BJ (cell line): ENCODE measurements at places on chromosomes 11 and 22.

- DNase-seq = no peak
Observed at GRCh38 chr11:68683121-68683520, 1.2 kb upstream of the GAL start.

DNA sequence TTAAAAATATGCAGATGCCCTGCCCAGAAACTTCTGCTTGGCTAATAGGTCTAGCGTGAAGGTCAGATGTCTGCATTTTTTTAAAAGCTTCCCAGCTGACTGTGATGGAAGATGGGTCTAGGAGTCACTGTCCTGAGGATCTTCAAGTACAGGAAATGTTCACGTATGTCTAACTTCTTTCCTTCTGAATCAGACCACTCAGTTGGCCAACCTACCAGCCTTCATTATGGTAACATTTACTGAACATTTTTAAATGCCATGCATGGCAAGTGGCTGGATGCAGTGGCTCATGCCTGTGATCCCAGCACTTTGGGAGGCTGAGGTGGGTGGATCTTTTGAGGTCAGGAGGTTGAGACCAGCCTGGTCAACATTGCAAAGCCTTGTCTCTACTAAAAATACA, 1.1 kb upstream of the PRG2 start:
- DNase-seq = no peak

DNA sequence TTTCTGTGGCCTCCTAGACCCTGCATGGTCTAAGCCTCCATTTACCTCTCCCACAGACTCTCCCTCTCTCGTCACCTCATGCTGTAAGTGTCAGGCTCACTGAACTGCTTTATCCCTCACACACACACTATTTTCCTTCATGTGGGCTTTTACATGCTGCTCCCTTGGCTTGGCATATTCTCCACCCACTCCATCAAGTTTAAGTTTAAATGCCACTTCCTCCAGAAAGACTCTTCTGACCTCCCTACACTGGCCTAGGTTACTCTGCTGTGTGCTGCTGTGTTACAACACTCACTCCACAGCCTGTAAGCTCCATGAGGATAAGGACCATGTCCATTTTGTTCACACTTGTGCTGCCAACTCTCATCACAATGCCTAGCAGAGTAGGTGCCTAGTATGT, 2.5 kb downstream of the DCHS1 start:
- no peak for DNase-seq

DNA sequence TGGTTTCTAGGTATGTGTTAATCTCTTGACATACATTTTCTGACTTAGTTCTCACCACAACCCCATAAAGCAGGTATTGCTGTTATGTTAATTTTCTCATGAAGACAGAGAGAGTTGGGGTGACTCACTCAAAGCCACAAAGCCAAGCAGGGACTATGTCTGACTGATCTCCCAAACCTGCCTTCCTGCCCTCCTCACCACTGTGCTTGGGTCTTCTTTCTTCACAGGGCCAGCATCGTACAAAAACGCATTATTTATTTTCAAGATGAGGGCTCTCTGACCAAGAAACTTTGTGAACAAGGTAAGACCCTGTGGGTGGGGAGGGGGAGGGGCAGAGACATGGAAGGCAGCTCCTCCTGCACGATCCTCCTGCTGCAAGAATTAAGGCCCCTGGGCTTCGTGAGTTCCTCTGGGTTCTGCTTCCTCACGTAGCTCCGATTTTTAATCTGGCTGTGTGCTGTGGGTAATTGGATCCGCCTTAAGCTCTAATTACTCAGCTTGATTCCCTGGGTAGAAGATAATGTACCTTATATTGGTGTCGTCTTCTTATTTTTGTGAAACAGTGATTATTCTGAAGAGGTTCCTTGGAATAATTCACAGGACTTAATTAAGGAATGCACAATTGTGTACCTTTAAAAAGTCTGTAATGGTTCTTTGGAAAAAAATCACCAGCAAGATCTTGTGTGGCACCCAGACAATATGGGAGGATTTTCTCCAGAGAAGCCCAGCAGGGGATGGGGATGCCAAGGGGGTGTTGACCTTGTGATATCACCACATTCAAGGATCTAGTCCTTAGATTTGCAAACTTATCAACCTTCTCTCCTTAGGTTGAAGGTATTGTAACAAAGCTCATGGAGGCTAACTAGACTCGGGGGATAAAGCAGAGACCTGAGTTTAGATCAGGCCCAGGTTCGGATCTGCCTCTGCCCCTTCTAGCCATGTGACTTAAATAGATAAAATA, 112.9 kb downstream of the SPON1 start:
- DNase-seq = no peak

DNA sequence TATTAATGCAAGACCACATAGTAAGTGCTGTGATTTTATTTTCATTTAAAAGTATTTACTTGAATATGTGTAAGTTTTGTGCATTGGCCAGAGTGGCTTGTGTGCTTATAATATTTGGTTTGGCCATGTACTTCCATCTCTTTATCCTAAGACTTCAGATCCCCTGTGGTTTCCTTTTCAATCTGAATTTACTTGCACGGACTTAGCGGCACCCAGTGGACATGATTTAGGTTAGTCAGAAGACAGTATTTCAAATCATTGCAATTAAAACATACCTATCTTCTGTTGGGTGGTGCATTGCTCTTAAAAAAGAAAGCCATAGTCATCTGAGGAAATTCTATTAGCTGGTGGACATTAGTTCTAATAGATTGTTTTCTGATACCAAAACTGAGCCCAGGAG, 30.7 kb downstream of the PIWIL4 start:
- DNase-seq = no peak

DNA sequence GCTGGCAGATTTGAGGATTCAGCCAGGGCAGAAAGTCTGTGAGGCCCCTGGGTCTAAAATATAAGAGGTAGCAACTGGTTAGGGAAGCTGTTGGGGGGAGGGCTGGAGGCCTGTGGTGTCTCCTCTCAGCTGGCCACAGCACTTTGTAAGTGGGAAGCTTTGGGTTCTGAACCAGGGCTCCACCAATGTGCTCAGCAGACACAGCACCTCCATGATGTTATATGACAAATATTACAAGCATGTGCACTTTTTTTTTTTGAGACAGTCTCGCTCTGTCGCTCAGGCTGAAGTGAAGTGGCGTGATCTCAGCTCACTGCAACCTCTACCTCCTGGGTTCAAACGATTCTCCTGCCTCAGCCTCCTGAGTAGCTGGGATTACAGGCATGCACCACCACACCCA, 8.0 kb downstream of the ARHGAP1 start:
- DNase-seq = no peak

- no peak for DNase-seq
Observed at GRCh38 chr22:19871845-19872778, 17.4 kb upstream of the GNB1L start.
